ENCODE measurements at places on chromosomes 2 and 18. TPM values are rescaled to one million over a fixed set of nuclear protein-coding genes. Genes with fewer than 3 reads are reported as not detected.
A peak's percentile ranks its signal among the peaks of the same experiment; 100 is the strongest.

DTYMK gene
- total RNA-seq: 9.8 TPM

LHCGR gene
- 0.26 TPM for total RNA-seq

LYPD6 gene
- total RNA-seq: 0.50 TPM

GRCh38 chr18:41906528-41907146 lies 48.4 kb upstream of the PIK3C3 start:
- no peak for DNase-seq

DNA sequence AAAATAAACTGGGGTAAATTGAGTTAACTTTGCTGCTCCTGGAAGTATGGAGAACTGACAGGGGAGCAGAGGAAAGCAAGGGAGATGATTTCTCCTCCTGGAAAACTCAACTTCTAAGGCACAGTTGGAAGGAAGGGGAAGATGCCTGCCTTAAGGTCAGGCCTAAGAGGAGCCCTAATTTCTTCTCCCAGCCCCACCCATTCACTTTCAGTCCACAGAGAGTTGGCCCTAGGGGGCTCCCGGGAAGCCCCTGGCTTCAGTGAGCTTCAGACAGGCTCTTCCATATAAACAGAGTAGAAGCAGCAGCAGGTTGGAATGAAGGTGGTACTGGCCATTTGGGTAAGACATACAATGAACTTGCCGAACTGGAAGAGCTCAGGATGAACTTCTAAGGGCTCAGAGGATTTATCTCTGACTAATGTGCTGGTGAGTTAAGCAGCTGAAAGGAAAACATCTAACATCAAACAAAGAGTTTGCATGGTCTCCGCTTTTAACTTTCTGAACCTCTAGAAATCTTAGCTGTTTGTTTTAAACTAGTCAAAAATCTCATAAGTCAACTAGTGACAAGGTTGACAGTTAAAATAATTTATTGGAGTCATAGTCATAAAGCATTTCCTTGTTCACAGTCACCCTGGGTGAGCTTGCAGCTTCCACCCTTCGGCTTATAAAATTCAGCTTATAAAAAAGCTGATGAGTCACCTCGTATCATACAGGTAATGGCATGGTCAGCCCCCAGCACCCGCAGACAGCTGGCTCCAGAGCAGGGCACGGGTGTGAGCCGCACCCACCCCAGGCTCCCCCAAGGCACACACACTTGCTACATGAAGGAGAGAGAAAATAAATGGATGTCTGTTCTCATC lies 9.8 kb downstream of the MALL start:
- no peak for DNase-seq

- no peak for DNase-seq
These were observed 63.3 kb downstream of the TGOLN2 start for GRCh38 chr2:85264471-85264870.

- DNase-seq: peak; percentile 47
These were observed 4.8 kb downstream of the TMEM200C start for GRCh38 chr18:5890331-5891183.

GRCh38 chr2:157150747-157151146 lies 106.8 kb upstream of the GALNT5 start:
- no peak for DNase-seq

- DNase-seq: no peak
These were observed 104.5 kb upstream of the ZC3H15 start for GRCh38 chr2:186381573-186381972.

- DNase-seq: no peak
These were observed 245.1 kb downstream of the LDLRAD4 start for GRCh38 chr18:13463526-13464210.

DNA sequence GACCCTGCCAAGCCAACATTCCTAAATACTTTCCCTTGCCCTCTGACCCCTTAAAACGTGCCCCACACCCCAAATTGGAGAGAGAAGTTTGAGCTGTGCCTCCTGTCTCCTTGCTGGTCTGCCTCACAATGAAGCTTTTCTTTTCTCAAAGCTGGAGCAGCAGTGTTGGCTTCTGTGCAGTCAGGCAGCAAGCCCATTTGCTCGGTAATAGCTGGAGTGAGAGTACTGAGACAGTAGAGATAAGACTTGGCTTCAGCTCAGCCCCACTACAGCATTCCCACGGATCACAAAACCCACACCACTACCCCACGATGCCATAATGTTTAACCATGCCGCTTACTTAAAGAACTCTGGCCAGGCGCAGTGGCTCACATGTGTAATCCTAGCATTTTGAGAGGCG lies 73.0 kb downstream of the NCAPH start:
- DNase-seq: peak; percentile 76

GRCh38 chr2:235024931-235025773 lies 73.3 kb downstream of the SH3BP4 start:
- no peak for DNase-seq
